ENCODE measurements at places on chromosomes 7 and 10. TPM values are rescaled to one million over a fixed set of nuclear protein-coding genes. Genes with fewer than 3 reads are reported as not detected.

DNA sequence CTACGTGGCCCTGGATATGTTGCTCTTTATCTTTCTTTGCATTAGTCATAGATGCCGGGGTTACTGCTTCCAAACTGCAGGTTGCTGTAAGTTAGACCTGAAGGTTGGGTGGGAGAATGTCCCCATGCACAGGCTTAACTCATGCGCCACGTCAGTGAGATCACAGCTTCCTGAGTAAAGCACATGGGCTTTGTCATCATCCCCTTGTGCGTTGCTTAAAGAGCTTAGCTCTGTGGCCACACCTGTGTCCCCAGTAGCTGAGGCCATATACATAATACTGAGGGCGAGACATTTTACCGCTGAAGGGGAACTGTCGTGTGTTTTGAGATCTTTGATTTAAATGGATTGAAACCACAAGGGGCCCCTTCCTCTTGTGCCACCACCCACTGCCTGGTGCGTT is 45.8 kb upstream of the BTBD16 start:
- DNase-seq = no peak

DNA sequence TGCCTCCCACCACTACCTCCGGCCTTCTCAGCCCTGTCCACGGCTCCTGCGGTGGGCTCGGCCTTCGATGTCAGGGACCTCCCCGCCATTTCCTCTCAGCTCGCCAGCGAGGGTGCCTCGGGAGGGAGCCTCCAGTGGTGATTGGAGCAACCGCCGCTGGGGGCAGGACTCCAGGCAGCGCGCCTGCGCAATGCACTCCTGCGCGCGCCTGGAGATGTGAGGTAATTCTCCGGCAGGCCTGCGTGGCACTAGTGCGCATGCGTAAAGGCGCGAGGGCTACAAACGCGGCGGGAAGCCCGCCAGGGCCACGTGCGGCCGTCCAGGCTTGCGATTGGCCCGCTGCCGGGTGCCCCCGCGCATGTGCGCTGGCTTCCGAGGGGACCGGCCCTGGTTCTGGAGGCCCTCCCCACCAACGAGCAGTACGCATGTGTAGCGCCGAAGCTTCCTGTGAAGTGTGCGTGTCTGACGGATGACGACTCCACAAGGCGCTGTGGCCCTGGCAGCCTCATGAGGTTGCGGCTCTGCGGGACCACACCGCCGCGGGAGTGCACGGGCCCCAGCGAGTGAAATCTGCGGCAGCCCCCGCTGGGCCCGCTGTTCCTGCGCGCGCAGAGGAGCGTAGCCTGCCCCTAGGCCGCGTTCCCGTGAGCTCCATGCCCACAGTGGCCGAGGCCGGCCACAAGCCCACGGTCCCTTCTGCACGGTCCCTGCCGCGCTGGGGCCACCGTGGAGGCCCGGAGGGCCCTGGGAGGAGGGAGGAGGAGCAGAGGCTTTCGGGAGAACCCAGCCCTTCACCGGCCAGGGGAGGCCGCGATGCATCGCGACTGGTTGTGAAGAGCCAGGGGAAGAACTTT is at the start of gene SYCE1:
TSS of gene SYCE1 (minus strand) at position 143 of the 854 bp plus-strand sequence. CDS start at position 89, 54 bp downstream.
- no peak for DNase-seq

GRCh38 chr10:114042895-114043531 is 653 bp upstream of the ADRB1 start:
- no peak for DNase-seq

The RADIL gene
- 0.32 TPM for total RNA-seq

The ZNF316 gene
- total RNA-seq = 32.1 TPM

DNA sequence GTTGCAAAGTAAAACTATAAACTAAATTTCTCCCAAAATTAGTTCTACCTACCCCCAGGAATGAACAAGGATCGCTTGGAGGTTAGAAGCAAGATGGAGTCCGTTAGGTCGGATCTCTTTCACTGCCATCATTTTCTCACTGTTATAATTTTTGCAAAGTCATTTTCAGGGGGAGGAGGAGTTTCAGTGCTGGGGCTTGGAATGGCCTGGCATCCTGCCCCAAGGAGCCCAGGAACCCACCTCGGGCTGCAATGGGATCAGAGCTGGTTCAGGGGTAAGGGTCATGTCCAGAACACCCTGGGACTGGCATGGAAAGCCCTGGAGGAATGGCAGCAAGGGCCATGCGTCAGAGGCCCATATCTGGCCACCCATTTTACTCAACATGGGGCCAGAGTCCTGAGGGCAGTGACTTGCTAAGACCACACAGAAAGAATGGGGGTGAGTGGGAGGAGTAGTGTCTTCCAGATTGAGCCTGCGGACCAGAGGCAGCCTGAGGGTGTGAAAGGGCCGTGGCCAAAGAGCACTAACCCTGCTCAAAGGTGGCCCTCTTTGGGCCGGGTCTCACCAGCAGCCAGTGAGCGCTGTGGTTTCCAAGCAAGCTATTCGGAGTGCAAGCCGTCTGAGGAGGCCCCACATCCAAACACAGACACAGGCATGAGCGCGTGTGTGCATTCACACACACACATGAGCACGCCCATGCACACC is 31.8 kb downstream of the GPRIN2 start:
- DNase-seq = no peak

The OR6B1 gene
- not detected for total RNA-seq
